ENCODE measurements at places on chromosomes 16 and 17.

DNA sequence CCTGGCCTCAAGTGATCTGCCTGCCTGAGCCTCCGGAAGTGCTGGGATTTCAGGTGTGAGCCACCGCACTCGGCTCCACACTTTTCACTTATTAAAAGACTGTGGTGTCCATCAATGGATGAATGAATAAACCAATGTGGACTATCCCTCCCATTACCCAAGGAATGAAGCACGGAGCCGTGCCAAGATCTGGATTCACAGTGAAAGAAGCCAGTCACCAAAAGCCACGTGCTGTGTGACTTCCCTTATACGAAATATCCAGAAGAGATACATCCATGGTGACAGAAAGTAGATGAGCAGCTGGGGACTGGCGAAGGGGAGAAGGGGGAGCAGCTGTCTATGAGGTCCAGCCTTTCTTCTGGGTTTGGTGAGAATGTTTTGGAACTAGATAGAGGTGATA, 48.2 kb upstream of the STH start:
- DNase-seq, result no peak

DNA sequence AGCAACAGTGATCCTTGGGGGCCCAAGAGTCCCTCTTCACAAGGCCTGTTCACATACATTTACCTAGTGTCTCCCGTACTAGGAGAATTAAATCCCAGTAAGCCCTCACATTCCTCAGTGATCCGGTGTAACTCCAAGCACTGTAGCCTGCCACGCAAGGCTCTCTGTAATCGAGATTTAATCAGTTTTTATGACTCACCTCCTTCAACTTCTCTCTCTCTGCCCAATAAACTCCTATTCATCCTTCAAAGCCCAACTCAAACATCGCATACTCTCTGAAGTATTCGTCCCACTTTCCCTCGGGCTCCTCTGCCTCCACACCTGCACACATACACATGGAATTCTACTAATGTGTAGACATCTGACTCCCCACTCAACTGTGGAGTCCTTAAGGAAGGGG, 141.8 kb downstream of the CMIP start:
- no peak for DNase-seq

DNA sequence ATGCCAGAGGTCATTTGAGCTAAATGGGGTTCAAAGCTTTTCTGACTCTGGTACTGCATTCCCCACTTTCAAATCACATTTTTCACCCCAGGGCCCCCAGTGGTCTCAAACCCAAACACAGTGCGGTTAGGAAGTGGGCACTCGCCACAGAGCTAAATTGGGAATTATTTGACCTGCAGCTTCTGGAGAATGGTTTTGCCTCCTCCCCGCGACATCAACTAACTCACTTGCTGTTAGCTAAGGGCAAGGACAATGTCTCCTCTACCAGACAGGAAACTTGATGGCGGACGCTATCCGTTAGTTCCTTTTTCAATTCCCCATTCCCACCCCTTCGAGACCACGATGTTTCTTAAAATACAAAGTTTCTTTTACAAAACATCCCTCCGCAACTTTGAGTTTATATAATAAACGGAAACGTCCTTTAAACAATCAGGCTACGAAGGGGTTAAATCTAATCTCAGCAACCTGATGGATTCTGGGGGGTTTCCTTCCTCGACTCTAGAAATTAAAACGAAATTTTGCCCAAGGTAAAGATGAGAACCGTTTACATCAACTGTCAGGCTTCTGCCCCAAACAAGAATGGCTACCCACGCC, 500 bp upstream of the KAT7 start:
- no peak for DNase-seq

- DNase-seq, result peak; percentile 63
Measured at GRCh38 chr16:21277927-21278706, at the start of gene CRYM. Gene CRYM, minus strand, starts transcription at chr16:21278290. Its CDS starts 39 bp downstream, at chr16:21278251.

DNA sequence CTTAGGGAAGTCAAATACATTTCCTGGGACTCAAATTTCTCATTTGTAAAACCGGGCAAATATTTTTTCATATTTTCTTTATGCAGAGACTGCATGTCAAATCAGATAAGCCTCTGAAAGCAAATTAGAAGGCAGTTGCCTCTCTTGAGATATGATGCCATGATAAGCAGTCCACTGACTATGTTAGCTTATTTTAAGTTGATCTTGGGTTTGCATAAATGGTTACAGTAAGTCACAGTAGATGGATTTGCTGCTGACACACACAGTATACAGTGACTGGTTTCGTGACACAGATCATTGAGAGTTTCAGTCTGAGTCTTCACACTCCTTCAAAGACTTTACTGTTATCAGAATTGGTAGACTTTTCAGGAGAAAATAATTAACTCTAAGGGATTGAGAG, 927.6 kb upstream of the CDH8 start:
- no peak for DNase-seq

- no peak for DNase-seq
Measured at GRCh38 chr17:64007838-64008282, 9.7 kb downstream of the PRR29 start.

GRCh38 chr16:5523829-5524228, 426.2 kb upstream of the EEF2KMT start:
- DNase-seq, result no peak

- DNase-seq, result no peak
Measured at GRCh38 chr16:68216240-68216639, 19.7 kb downstream of the ESRP2 start.

DNA sequence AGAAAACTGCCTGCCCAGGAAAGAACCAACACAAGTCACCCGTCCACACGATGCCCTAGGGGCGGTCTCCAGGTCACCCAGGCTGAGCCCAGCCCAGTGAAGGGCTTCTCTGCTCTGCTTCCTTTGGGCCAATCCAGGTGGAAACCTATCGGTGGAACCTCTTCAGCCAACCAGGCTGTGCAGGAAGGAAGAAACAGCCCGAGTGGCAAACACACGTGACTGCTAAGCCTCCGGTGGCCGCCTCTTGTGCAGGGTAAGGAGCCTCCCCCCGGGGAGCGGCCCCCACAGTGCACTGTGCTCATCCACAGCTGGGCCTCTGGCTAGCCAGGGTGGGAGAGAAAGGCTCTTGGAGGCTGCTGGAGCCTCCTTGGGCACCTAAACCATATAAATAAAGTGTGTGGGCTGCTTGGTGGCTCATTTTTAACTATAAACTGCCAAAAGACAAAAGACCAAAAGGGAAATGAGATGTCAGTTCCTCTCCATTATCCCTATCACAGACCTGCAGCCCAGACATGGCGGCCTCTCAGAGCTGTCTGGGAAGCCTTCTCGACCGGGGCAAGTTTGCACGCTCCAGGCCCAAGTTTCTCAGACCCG, 2.4 kb downstream of the RTN4RL1 start:
- DNase-seq, result no peak

DNA sequence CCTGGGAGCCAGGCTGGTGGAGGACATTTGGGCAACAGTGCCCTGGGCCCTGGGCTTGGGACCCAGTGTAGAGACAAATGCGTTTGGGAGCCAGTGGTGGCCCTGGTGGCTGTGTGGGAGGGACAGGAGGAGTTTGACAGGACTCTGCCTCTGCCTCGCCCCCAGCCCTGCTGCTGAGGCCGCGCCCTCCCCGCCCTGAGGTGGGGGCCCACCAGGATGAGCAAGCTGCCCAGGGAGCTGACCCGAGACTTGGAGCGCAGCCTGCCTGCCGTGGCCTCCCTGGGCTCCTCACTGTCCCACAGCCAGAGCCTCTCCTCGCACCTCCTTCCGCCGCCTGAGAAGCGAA, 11.9 kb upstream of the TCAP start:
- no peak for DNase-seq

- no peak for DNase-seq
Measured at GRCh38 chr16:71924710-71925109, 29.4 kb downstream of the IST1 start.

DNA sequence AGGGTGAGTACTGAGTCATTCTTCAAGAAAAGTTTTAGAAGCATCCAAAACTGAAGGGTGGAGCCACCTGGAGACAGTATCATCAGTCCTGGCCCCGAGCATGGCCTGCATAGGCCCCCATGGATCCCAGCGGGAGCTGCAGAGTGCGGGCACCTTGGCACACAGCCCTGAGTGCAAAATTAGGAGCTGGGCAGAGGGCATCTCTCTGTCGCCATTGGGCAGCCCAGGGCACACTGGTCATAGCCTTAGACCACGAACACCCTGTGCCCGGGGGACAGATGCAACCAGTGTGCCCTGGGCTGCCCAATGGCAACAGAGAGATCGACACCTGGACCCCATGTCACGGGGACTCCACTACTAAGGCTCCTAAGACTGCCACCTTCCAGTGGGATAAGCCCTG, 14.6 kb downstream of the MAPT start:
- no peak for DNase-seq

DNA sequence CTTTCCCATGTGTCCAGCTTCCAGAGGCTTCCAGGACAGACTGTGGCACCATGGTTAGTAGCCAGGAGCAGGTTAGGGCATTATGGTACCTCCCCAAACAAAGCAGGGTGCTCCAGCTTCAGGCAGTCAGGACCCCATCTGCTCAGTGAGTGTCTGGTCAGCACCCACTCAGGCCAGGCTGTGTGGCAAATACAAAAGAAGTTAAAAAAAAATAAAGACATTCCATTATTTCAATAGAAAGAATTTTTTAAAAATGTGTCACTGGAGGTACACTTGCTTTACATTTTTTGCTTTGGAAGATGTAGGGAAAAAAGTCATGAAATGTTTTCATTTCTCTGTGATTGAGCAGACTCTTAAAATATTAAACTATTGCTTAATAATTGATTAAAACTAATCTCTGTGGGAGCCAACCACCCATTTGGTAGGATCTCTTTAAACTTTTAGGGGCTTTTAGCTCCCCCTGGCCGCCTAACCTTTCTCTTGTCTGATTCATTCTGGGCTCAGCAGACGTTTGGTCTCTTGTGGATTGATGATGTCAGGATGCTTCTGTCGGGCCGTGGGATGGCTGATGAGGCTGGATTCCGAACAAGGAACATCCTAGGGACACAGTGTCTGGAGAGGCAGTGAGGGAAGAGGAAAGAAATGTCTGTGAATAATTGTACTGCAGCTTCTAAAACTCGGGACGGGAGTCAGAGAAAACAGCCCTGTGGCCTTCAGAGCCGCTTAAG, 28.4 kb upstream of the NPTX1 start:
- DNase-seq, result no peak

GRCh38 chr17:41026715-41027471, at the start of gene KRTAP1-5:
Gene KRTAP1-5, minus strand, starts transcription at chr17:41027208. Its CDS starts 53 bp downstream, at chr17:41027155.
- no peak for DNase-seq

DNA sequence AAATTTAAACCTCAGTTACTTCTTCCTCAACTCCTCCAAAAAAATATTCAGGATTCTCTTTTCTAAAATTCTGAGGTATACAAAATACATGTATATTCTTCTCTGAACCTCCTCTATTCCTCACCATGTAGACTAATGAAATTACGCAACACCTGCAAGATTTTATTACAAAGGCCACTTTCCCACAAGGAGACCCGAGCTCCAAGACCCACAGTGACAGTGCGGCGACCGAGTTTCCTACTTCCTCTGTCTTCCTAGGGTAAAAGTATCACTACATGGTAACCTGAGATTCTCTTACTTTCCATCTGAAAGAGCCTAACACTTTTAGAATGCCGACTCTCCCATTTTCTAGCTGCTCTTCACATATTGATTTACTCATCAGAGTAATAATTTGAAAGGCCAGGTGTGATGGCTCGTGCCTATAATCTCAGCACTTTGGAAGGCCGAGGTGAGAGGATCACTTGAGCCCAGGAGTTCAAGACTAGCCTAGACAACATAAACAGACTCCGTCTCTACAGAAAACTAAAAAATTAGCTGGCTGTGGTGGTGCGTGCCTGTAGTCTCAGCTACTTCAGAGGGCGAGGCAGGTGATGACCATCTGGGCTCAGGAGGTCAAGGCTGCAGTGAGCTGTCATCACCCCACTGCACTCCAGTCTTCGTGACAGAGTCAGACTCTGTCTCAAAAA, 35.7 kb downstream of the CYTH1 start:
- DNase-seq, result no peak

DNA sequence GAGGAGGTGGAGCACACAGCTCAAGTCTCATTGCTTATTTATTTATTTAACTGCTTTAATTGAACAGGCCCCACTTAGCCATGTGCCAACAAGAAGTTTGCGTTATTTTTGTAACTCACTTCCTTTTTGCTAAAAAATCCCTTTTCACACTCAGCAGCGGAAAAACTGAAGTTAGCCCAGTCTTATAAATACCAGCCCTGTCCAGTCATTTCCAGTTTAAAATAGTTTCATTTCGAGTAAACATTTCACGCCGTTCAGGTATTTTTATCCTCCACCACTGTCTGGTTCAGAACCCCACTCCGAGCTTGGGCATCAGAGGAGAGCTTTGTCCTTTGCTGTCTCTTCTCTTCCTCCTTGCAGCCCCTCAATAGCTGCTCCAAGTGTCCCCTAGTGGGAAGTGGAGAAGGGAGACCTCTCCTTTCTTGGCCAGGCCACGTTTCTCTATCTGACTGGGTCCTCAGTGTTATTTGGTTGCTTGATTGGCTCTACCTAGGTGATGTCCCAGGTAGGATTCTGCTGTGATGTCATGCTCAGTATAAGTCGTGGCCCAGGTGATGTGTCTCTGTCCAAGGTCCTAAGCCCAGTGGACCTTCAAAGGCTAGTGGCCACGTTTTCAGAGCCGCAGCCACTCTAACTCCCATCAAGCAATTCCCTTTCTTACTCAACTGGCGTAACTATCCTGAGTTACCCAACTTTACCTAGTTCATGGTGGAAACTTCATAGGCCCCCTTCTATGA, 53.0 kb upstream of the GAS7 start:
- no peak for DNase-seq

DNA sequence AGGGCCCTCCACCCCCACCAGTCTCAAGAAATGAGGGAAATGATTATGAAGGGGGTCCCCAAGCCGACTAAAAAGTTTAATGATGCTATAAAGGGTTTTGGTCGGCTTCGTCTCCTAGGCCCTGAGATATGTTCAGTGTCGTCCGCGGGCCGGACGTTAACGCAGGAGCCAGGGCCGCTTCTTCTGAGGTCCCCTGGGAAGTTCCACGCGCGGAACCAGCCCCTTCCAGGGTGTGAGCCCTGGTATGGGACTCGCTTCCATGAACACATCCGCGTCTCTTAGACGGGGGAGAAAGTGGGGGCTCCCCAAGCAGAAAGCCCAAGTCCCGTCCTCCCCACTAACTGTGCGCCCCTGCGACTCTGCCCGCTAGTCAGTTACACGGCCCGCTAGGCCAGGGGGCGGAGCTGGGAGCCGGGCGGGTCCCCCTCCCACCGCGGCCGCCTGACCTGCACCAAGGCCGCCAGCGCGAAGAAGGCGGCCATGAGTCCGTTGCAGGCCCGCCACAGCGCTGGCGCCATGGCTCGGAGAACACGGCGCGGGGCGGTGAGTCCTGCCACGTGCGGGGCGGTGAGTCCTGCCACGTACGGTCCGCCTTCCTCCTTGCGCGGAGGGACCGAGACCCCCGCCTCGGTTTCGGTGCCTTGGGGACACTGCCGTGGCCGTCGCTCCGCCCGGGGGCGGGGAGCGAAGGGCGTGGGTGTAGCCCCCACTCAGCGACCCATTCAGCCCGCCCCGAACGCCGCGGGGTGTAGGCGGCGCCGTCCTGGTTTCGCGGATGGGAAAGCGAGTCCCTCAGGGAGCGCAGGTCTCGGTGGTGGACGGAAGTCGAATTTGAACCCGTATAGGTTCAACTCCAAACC, at the start of gene TMEM220:
Gene TMEM220, minus strand, starts transcription at position 690 of the 860 bp plus-strand sequence. Its CDS starts 172 bp downstream, at position 518.
- no peak for DNase-seq

DNA sequence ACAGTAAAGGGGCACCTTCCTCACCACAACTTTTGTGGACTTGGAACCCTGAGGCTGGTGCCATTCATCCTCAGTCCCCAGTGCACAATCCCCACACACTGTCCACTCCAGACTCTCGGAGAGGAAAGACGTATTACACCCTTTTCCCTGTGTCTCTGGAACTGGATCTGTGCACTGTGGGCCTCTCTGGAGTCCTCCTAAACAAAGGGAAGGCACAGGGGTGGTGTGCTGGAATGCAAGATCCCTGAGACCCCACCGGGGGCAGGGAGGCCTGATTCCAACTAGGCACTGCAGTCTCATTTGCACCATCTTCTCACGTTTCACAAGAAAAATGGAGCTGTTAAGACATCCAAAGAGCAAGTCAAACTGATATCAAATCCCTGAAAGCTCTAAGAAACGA, 89.8 kb downstream of the USP31 start:
- no peak for DNase-seq

All from SW480 (cell line).